ENCODE measurements at places on chromosomes 4 and X.

- no peak for DNase-seq
Measured at GRCh38 chrX:7134981-7135380, 12.5 kb upstream of the STS start.

GRCh38 chr4:92234393-92235176, 69.2 kb upstream of the GRID2 start:
- no peak for DNase-seq

GRCh38 chrX:79721234-79721633, 293.3 kb upstream of the TBX22 start:
- no peak for DNase-seq

DNA sequence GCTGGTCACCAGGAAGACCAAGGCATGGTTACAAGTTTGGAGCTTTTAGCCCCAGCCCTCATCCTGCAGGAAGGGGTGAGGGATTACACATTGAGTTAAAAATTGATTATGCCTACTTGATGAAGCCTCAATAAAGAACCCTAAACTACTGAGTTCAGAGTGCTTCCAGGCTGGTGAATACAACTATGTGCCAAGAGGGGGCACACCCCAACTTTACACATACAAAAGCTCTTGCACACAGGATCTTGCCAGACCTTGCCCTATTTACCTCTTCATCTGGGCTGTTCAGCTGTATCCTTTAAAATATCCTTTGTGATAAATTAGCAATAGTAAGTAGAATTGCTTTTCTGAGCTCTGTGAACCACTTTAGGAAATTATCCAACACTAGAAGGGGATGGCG, 489.3 kb downstream of the INPP4B start:
- DNase-seq = no peak

DNA sequence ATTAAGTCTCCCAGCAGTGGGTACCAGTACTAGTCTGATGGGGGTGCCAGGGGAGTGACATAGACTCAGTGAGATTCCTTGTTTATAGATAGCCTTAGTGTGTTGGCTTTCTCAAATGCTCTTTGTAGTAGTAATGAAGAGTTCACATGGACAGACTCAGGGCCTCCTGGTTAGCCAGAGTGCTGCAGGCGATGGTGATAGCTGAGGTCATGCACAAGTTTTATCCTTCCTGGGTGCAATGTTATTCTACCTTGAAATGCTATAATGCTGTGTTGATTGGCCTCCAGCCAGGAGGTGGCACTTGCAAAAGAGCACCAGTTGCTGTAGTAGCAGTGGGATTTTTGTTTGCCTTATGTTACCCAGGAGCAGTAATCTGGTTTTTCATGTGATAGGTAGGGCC, 35.5 kb upstream of the ADH4 start:
- no peak for DNase-seq

GRCh38 chr4:66164869-66165268, 494.6 kb upstream of the EPHA5 start:
- DNase-seq = no peak

- no peak for DNase-seq
Measured at GRCh38 chrX:149699761-149700160, 12.1 kb upstream of the MAGEA11 start.

GRCh38 chr4:101232074-101232776, 115.1 kb downstream of the PPP3CA start:
- no peak for DNase-seq

- DNase-seq = no peak
Measured at GRCh38 chrX:120751683-120752082, 121.8 kb upstream of the C1GALT1C1 start.

DNA sequence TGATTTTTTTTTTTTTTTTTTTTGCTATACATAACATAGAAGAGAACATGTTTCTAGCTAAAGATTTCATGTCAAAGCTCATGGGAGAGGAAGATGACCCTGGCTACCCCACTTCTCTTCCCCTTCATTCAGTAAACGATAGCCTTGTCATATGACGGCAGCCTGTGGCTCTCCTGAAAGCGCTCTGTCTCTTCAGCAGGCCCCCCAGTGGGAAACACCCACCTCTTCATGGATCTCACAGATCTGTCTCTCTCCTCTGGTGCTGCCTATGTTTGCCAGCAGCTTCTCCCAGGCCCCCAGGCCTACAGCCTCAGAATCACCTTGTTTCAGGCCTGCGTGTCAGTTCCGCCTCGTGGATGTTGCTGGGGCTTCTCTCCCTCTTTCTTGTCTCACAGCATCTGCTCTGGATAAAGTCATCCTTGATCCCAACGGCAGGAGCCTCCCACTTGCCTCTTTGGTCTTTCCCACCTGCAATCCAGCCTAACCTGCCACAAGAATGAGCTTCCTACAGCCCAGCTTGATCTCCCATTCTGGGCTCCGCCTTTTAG, 34.6 kb downstream of the RHOH start:
- no peak for DNase-seq

- no peak for DNase-seq
Measured at GRCh38 chrX:10444204-10444603, 176.2 kb downstream of the MID1 start.

- peak; percentile 3 for DNase-seq
Measured at GRCh38 chr4:139603576-139604410, 47.8 kb upstream of the SETD7 start.

DNA sequence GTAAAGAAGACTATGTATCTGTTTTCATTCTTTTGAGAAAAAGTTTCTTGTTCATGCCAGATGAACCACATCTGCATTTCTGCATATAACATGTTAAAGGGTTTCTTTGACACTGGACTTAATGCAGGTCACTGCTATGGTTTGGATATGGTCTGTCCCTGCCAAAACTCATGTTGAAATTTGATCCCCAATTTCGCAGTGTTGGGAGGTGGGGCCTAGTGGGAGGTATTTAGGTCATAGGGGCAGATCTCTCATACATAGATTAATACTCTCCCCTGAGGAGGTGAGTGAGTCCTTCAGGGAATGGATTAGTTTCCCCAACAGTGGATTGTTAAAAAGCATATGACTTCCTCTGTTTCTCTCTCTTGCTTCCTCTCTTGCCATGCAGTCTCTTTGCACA, 45.9 kb upstream of the TMEM33 start:
- DNase-seq = no peak

GRCh38 chrX:12955882-12956703, 18.8 kb upstream of the TMSB4X start:
- no peak for DNase-seq

- no peak for DNase-seq
Measured at GRCh38 chr4:37892641-37893040, 1.8 kb downstream of the TBC1D1 start.

DNA sequence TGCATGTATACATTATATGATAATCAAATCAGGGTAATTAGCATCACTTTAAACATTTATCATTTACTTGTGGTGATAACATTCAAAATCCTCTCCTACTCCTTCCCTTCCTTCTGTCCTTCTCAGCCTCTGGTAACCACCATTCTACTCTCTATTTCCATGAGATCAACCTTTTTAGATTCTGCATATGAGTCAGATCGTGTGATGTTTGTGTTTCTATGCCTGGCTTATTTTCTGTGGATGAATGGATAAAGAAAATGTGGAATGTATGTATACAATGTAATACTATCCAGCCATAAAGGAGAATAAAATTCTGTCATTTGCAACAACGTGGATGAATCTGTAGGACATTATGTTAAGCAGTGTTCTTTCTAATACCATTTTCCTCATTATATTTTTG, 123.9 kb downstream of the NAA11 start:
- no peak for DNase-seq

GRCh38 chrX:33330798-33331197, 119.4 kb upstream of the DMD start:
- no peak for DNase-seq

DNA sequence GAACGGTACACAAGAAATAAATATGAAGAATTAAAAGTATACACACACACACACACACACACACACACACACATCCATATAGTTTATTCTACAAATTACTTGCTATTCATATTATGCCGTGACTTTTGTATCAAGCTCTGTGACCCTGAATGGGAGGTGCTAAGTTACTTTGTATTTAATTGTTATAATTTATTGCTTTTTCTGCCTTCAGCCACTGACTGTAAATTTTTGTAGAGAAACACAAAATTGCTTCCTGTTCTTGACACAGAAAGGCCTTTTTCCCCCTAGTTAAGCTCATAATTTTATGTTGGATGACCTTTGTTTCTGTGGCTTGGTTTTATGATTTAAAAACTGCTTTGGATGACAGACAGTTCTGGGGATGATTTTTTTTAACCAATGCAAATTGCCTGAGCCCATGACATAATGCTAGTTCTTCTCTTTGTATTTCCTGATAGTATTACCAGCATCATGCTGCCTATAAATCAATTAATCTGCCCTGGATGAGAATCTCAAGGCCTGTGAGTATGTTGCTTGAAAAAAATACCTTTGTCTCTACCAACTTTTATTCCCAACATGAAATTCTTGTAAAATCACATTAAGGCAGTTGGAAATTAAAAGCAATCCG, 140.0 kb downstream of the FMR1NB start:
- no peak for DNase-seq
